Immature natural killer cell (primary cell): ENCODE measurements at places on chromosomes 2 and 18.

DNA sequence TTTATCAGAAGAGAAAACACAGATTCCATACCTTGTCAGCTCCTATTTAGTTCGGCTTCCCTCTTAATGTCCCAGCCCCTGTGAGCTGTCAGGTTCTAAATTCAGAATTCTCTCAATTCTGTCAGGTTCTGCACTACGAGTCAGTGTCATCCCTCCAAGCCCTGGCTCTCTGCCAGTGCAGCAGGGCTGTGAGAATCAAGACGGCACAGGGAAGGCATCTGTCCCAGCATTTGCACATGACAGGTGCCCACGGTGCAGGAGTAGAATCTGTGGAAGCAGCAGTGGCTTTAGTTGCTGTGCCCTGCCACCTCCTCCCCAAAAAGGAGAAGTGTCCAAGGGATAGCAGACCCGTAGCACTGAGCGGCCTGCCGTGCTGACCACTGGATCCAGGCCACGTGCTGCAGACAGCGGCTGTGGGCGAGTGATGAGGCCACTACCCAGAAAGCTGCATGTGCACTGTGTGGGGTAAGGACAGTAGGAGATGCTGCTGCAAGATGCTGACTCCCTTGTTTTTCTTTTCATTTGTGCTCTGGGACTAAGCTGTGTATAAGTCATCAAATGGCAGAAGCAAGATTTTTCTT lies 12.8 kb downstream of the RBFA start:
- no peaks in the 10 kb centered on the region for H3K27me3 ChIP-seq
- H3K36me3 ChIP-seq: peaks cover 34% of the 10 kb centered on the region
- H3K27ac ChIP-seq: no peak overlapping the region
- DNase-seq: no peak
- H3K4me1 ChIP-seq: no peaks in the 10 kb centered on the region

GRCh38 chr2:181483211-181483610 lies 26.0 kb downstream of the ITGA4 start:
- peaks cover 11% of the 10 kb centered on the region for H3K4me1 ChIP-seq
- H3K27ac ChIP-seq: peak overlapping the region; percentile 44
- DNase-seq: no peak
- no peak overlapping the region for H3K4me3 ChIP-seq
- peaks cover 54% of the 10 kb centered on the region for H3K36me3 ChIP-seq

- no peak for DNase-seq
- H3K27ac ChIP-seq: no peak overlapping the region
- no peaks in the 10 kb centered on the region for H3K4me1 ChIP-seq
- H3K27me3 ChIP-seq: no peaks in the 10 kb centered on the region
- H3K4me3 ChIP-seq: no peak overlapping the region
Measured at GRCh38 chr2:156189143-156189542, 143.4 kb downstream of the NR4A2 start.

DNA sequence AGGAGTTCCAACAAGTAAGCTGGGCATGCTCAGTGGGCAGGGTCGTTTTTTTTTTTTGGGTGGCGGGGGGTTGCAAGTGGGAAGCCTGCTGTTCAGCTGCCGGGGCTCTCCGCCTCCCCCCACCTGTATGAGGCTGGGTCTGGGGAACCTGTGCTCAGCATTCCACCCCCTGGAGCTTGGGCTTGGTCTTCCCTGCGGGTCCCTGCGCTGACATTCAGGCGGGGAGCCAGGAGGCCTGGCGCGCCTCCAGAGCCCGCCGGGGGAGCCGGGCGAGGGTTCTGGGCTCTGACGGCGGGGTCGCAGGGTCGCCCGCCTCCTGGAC lies 822 bp upstream of the GPD2 start:
- H3K4me3 ChIP-seq: peak overlapping the region; percentile 90
- peaks cover 3% of the 10 kb centered on the region for H3K27me3 ChIP-seq
- H3K27ac ChIP-seq: peak overlapping the region; percentile 73
- peaks cover 5% of the 10 kb centered on the region for H3K36me3 ChIP-seq

- H3K36me3 ChIP-seq: no peaks in the 10 kb centered on the region
- peak; percentile 55 for DNase-seq
- H3K27ac ChIP-seq: peak overlapping the region; percentile 60
- peaks cover 82% of the 10 kb centered on the region for H3K4me1 ChIP-seq
- peak overlapping the region; percentile 30 for H3K4me3 ChIP-seq
Measured at GRCh38 chr2:224973112-224974016, 68.9 kb downstream of the DOCK10 start.

GRCh38 chr2:44778221-44778654 lies 163.3 kb upstream of the SIX3 start:
- no peaks in the 10 kb centered on the region for H3K36me3 ChIP-seq
- H3K4me3 ChIP-seq: no peak overlapping the region
- H3K4me1 ChIP-seq: peaks cover 10% of the 10 kb centered on the region
- H3K27ac ChIP-seq: no peak overlapping the region
- H3K27me3 ChIP-seq: peaks cover 7% of the 10 kb centered on the region

DNA sequence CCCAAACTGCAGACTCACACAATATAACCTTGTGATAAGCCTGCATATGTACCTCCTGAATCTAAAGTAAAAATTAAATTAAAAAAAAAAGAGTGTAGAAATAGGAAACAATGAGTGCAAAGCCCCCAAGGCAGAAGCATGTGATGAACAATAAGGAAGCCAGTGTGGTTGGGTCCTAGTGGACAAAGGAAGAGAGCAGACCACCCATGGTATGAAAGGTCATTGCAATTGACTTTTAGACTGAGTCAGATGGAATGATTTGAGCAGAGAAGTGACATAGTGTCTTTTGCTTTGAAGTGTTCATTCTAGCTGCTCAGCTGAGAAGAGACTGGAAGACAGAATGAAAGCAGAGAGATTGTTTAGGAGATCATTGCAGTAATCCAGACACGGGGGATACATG lies 417.1 kb downstream of the RAD51AP2 start:
- no peak overlapping the region for H3K4me3 ChIP-seq
- H3K36me3 ChIP-seq: no peaks in the 10 kb centered on the region
- H3K27me3 ChIP-seq: no peaks in the 10 kb centered on the region
- H3K4me1 ChIP-seq: no peaks in the 10 kb centered on the region
- no peak overlapping the region for H3K27ac ChIP-seq

DNA sequence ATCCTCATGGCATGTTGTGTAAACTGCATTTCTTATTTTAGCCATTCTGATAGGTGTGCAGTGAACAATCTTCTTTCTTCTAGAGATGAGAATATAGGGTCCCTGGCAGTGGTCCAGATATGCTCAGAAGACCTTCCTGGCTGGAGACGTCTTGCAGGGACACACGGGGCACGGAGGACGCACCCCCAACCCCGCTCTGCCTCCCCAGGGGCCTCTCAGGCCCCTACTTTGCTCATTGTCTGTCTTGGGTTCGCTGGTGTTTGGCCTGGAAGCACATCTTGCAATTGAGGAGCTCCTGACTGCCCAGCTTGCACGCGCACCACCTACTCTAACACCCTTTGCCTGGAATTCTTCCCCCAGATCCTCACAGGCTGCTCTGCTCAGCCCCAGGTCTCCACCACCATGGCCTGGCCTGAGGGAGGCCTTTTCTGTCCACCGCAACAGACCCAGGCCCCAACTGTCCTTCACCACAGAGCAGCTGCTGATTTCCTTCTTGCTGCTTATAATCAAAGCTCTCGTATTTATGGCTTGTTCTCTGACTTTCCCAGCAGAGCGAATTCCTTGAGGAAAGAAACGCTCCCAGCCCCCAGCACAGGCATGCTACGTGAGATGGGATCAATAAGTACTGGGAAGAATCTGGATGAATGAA lies 295.9 kb upstream of the HDAC4 start:
- no peak overlapping the region for H3K27ac ChIP-seq
- H3K4me1 ChIP-seq: peaks cover 15% of the 10 kb centered on the region
- no peaks in the 10 kb centered on the region for H3K36me3 ChIP-seq
- H3K27me3 ChIP-seq: peaks cover 8% of the 10 kb centered on the region
- DNase-seq: no peak
- no peak overlapping the region for H3K4me3 ChIP-seq

DNA sequence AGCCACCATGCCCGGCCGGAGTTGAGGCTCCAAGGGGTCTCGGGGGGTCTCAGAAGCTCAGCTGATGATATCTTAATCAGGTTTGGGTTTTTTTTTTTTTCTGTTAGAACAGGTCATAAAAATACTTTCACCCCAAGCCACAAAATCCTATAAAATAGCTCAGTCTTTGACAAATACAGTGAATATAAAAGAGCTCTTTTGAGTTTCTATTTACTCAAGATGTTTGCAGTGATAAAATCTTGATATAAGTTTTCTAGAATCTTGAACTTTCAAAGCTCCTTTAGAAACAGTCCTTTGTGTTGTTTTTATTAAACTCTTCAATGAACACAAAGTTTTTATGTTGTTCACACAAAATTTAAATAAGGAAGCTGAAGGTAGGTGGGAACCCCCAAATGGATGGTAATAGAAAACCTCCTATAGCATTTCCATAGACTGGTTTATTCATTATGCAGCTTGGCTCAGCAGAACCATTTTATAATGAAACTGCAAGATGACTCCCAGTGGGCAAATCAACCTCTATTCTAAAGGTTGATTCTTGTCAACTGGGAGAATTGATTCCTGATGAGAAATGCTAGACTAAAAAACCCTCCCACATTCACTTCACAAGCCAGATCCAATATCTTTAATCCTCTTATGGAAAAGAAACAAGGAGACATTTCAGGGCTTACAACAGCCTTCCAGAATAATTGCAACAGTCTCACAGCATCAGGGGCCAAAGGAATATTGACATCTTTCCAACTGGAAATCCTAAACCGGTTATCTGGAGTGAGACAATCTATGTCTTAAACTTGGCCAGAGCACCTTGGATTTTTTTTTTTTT lies 13.6 kb upstream of the NARS1 start:
- no peak overlapping the region for H3K4me3 ChIP-seq
- peak overlapping the region; percentile 40 for H3K27ac ChIP-seq
- DNase-seq: no peak
- H3K36me3 ChIP-seq: peaks cover 8% of the 10 kb centered on the region

GRCh38 chr2:25041307-25041927 lies 459 bp upstream of the EFR3B start:
- no peaks in the 10 kb centered on the region for H3K36me3 ChIP-seq
- H3K27me3 ChIP-seq: peaks cover 16% of the 10 kb centered on the region
- no peak for DNase-seq
- H3K4me1 ChIP-seq: peaks cover 21% of the 10 kb centered on the region
- H3K4me3 ChIP-seq: peak overlapping the region; percentile 75

DNA sequence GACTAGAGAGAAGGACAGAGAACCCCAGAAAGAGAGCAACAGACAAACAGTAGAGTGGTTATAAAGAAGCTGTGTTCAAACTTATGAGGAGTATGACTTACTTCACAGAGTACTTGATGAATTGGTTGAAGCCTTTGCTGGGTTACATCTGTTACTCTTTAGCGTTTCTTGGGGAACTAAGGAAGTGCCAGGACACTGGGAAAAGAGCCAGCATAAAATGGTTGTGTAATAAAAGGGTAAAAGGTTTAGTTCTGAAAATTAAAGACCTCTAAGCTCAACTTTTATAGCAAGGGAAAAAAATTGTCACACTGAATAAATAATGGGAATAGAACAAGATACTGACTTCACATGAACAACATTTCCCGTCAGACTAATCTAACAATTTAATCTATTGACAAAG lies 17.0 kb upstream of the STAT4 start:
- no peak for DNase-seq
- H3K36me3 ChIP-seq: no peaks in the 10 kb centered on the region
- H3K27me3 ChIP-seq: no peaks in the 10 kb centered on the region
- no peak overlapping the region for H3K4me3 ChIP-seq
- H3K4me1 ChIP-seq: peaks cover 11% of the 10 kb centered on the region
- no peak overlapping the region for H3K27ac ChIP-seq

DNA sequence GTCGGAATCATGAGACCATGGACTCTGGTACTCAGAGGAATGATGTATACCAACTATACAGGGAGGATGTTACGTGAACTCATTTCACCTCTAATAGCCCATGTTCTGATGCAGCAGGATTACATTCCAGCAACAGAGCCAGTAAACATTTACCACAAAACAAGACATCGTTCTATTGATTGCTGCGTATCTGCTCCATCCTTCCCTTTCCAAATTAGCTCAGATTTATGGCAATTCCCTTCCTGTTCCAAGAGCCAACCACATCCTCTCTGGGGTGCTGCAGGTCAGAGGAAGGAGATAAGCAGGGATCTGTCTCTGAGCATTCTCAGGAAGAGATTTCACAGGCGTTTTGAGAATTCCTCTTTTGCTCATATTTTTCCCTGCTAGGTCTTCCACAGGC lies 98.3 kb downstream of the KLF7 start:
- no peaks in the 10 kb centered on the region for H3K36me3 ChIP-seq
- no peak for DNase-seq
- H3K4me1 ChIP-seq: no peaks in the 10 kb centered on the region
- no peak overlapping the region for H3K4me3 ChIP-seq

DNA sequence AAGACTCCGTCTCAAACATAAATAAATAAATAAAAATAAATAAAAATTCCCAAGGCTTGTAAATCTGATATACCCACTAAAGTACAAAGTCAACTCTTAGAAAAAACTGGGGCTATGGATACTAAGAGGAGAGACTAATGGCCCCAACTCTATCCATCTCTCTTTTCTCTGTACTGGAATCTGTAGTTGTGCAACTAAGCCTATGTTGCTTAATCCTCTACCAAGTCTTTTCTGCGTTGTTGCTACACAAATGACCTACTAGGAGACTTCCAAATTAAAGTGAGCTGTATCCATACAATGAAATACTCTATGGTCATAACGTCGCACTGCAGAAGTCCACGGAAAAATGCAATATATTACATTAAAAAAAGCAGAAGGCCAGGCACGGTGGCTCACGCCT lies 8.1 kb downstream of the MRPS5 start:
- peaks cover 29% of the 10 kb centered on the region for H3K4me1 ChIP-seq
- H3K27me3 ChIP-seq: no peaks in the 10 kb centered on the region
- no peak overlapping the region for H3K4me3 ChIP-seq
- H3K27ac ChIP-seq: no peak overlapping the region
- peaks cover 26% of the 10 kb centered on the region for H3K36me3 ChIP-seq
- DNase-seq: no peak

DNA sequence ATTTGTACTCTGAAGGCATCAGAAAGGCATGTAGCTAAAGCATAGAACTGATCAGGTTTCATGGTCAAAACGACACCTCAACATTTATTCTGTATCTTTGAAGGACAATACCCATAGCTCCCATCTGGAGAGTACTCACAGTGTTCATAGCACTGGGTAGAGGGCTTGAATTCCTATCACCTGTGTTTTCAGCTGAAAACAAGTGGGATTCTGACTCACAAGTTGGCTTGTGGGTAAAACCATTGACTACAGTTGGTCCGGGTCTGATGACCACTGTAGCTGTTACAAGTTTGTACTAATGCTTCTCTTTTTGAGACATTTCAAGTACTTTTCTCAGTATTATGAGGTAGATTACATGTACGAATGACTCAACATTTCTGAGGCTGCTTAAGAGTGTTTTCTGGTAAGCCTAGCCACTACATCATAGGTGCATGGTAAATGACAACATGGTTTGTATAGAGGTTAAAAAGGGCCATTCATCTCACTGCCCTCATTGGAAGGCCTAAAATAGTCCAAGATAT lies 68.6 kb upstream of the PELI1 start:
- H3K4me3 ChIP-seq: no peak overlapping the region
- H3K27me3 ChIP-seq: no peaks in the 10 kb centered on the region
- peak; percentile 4 for DNase-seq
- H3K36me3 ChIP-seq: no peaks in the 10 kb centered on the region
- H3K4me1 ChIP-seq: peaks cover 20% of the 10 kb centered on the region
